ENCODE measurements at places on chromosomes 7 and 10.

GRCh38 chr10:95262763-95263518 lies 27.9 kb downstream of the PDLIM1 start:
- DNase-seq = no peak

DNA sequence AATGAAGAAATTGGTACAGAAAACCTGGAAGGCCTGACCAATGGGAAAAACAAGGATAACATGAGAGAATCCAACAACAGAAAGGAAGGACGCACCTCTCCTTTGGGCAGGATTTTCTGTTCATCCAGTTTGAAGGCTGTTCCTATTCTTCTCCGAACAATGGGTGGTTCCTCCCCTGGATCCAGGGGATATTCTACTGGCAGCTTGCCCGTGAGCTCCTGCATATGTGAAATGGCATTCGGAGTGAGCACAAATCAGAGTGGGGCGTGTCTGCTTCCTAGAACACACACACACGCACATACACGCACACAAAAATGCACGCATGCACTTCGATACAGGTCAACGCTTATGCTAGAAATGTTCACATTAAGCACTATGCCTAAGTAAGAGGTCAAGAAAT lies 83.5 kb downstream of the PRPF18 start:
- no peak for DNase-seq

- DNase-seq = no peak
Measured at GRCh38 chr10:117757086-117757720, 214.7 kb downstream of the EMX2 start.

- no peak for DNase-seq
Measured at GRCh38 chr10:104351061-104351702, 2.5 kb upstream of the CFAP58 start.

- no peak for DNase-seq
Measured at GRCh38 chr10:123145542-123146012, 2.4 kb upstream of the HMX2 start.
